ENCODE measurements at places on chromosomes 16 and 17.

- DNase-seq, result no peak
Observed at GRCh38 chr16:11205065-11205699, 50.8 kb downstream of the SOCS1 start.

DNA sequence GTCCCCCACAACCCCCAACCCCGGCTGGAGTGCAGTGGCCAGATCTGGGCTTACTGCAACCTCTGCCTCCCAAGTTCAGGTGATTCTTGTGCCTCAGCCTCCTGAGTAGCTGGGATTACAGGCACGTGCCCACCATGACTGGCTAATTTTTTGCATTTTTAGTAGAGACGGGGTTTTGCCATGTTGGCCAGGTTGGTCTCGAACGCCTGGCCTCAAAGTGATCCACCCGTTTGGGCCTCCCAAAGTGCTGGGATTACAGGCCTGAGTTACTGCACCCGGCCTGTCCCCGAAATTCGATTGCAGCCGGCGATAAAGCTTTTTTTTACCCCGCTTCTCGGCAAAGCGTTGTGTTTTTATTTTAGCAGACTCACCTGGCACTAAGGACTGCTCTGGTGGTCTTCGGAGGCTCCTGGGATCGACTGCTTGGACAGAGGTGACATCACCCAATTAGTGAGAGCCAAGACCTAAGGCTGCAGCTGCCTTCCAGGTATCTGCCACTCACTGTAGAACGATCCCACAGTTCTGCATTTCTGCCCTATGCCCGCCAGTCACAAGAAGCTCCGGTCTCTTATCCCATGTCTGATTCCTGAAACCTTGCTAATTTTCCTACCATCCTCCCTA is 82.2 kb upstream of the ARL4D start:
- peak; percentile 34 for DNase-seq

DNA sequence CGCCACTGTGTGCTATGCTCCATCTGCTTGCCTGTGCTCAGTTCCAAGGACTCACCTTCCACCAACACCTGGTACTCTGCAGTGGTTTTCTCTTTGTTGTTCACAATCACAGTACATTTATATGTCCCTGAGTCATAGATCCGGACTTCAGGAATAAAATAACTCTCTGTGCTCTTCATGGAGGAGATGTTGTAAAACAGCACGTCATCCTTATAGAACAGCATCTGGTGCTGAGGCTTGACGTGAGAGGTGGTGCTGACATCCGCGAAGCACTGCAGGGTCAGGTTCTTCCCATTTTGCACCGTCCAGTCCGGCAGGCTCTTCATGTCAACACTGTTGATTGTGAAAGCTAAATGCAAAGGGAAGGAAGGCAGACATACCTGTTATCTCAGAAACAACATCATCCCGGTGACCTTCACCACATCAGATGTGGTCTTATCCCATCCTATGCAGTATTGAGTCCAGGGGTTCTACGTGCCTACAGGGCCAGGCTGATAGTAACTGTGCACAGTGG is 12.8 kb downstream of the PECAM1 start:
- DNase-seq, result peak; percentile 87

DNA sequence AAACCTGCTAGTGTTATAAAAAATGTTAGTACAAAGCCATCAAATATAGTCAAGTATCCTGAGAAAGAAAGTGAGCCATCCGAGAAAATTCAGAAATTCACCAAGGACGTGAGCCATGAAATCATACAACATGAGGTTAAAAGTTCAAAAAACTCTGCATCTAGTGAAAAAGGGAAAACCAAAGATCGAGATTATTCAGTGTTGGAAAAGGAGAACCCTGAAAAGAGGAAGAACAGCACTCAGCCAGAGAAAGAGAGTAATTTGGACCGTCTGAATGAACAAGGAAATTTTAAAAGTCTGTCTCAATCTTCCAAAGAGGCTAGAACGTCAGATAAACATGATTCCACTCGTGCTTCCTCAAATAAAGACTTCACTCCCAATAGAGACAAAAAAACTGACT is 31.7 kb downstream of the RBBP6 start:
- no peak for DNase-seq

DNA sequence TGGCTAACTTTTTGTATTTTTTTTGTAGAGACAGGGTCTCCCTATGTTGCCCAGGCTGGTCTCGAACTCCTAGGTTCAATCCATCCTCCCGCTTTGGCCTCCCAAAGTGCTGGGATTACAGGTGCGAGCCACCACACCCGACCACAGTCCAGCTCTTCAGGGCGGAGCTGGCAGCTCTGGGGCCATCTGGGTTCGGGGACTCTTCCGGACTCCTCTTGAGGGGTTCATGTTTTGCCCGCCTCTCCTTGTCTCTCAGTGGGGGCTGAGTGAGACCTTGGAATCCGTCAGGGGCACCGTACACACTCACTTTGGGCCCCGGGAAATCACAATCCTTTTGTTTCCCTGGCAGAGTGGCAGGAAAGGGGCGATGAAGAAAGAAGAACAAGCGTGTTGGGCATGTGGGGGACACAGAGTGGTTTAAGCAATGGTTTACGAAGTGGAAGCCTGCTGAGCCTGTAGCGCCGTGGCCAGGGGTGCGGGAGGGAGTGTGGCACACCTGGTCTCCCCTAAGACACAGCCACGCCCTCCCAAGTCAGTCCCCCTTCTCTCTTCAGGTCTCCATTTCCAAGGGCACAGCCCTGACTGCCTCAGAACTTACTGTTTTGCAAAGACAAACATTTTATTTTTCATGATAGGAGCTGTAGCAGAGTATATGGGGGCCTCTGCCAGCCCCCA is 26.1 kb downstream of the TNS4 start:
- no peak for DNase-seq

GRCh38 chr17:82116246-82116645 is 18.2 kb upstream of the FASN start:
- no peak for DNase-seq

DNA sequence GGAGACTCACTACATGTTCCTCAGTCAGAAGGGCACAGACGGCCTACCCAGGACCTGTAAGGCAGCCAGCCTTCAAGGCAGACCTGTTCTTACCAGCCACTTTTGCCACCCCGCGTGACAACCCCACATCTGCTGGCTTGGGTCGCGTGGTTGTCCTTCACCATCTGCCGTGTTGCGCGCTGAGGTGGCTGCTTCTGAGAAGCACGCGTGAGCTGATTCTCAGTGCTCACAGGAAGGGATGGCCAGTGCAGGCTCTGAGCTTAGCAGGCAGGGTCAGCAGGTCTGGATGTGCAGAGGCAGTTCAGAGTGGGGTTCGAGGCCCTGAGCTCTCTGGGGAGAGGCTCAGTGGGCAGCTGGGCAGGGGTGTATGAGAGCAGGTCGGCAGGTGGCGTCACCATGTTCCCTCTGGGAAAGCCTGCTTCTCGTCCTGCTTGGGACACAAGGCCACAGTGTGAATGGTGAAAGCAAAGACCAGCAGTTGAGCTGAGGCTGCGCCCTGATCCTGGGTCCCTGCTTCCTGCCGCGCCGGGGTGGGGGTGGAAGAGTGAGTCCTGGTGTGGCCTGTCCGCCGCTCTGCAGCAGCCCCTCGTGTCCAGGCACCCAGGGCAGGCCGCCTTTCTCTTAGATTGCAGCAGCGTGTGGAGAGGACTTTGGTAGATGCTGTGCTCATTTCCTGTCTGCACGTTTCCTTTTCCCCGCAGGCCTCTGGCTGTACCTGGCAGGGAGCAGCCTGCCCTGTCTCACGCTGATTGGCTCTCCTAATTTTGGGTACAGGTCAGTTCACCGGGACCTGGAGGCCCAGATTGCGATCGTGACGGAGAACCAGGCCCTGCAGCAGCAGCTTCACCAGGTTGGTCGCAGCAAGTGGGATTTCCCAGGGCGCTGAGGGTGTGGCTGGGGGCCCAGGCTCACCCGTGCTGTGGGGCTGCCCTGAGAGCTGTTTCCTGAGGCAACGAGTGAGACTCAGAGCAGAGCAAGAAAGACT is 36.0 kb downstream of the PGS1 start:
- DNase-seq, result no peak

GRCh38 chr17:81436294-81436849 is 41.1 kb downstream of the BAHCC1 start:
- no peak for DNase-seq

- DNase-seq, result no peak
Observed at GRCh38 chr16:23052908-23053580, 96.2 kb downstream of the USP31 start.

- DNase-seq, result no peak
Observed at GRCh38 chr17:81806461-81807209, 2.7 kb downstream of the GCGR start.

- DNase-seq, result no peak
Observed at GRCh38 chr16:56977216-56977615, 12.1 kb upstream of the NLRC5 start.

DNA sequence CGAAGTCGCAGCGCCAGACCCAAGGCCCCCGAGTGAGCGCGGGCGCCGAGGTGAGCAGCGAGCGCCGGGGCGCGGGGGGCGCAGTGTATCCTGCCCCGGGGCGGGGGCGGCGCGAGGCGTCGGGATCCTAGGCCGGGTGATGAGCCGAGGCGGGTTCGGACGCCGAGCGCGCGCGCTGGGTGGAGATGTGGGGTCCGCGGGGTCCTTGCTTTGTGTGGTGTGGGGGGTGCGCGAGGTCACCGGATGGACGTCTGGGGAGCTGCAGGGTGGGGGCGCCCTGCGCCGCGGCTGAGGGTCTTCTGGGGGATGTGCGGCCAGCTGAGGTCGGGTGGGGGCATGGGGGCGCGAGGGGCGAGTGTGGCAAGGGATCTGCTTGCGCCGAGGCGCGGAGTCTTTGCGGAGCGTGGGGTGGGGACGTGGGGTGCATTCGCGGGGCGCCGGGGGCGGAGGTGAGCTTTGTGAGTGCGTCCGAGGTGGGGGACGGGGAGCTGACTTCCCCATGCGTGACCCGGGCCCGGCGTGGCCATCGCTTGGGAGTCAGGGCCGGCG is 560 bp downstream of the RAI1 start:
- DNase-seq, result no peak

GRCh38 chr16:31385680-31386079 is 7.5 kb upstream of the ITGAD start:
- no peak for DNase-seq

GRCh38 chr17:81322271-81323082 is 27.4 kb upstream of the SLC38A10 start:
- DNase-seq, result no peak

- peak; percentile 54 for DNase-seq
Observed at GRCh38 chr17:9959377-9959981, 54.4 kb upstream of the RCVRN start.

- no peak for DNase-seq
Observed at GRCh38 chr17:16937431-16937830, 34.5 kb downstream of the TNFRSF13B start.

GRCh38 chr17:79408251-79408650 is 202.6 kb downstream of the RBFOX3 start:
- DNase-seq, result no peak

GRCh38 chr17:65202844-65203571 is 65.8 kb downstream of the RGS9 start:
- DNase-seq, result no peak

GRCh38 chr16:84759061-84759460 is 59.3 kb downstream of the USP10 start:
- no peak for DNase-seq

- no peak for DNase-seq
Observed at GRCh38 chr16:87240211-87241136, 76.7 kb downstream of the C16orf95 start.

DNA sequence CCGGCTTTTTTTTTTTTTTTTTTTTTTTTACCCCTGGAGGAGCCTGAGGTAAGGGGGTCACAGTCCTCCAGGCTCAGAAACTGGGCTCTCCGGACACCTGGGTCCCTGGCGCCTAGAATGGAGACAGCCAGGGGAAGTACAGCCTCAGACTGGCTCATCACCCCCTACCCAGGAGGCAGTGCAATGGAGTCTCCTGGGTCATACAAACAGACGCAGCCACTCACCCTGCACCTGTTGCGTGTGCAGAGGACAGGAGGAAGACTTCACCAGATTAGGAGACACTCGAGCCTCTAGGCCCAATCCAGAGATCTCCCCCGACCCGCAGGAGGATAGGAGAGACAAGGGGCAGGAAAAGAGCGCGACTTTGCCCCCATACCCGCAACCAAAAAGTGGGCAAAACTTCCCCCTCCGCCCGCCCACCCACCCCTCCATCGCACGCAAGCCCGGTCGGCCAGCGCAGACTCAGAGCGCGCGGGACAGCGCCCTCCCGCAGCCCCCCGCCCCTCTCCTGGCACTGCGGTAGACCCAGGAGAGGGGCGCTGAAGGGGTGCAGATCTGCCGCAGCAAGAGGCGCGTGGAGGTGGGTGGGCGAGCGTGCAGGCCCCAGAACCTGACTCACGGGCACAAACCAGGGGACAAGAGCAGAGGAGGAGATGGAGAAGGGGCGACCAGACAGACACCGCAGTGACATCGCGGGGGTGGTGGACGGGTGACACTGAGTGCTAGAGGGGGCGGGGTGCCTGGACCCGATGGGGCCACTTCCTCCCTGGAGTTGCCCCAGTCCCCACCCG is 900 bp downstream of the HAP1 start:
- no peak for DNase-seq

DNA sequence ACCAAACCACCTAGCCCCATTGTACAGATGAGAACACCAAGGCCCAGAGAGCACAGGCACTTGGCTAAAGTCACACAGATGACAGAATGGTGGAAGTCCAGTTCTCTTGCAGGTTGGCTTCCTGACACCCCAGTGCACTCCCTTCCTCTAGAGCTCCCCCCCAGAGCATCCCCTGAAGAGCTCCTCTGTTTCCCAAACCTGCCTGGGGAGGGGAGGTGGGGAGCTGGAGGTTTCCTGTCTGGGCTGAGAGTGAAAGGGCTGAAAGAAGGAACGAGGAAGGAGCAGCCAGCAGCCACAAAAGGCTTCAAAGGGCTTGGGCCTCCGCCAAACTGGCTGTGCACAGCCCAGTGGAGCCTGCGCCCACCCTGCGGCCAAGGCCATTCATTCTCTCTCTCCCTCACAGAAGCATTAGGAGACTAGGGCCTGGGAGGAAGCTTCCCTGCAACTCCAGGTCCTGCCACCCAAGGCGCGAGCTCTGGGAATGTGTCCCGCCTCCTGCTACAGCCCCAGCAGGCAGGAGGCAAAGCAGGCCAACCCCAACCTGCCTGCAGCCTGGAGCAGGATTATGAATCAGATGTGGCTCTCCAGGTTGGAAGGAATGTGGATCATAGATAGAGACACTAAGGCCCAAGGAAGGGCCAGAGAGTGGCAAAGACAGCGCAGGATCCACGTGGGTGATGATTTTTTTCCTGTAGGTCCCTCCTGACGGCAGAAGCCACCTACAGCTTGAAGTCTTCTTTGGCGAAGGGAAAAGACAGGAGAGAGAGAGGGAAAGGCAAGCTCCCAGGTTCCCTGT is 913 bp downstream of the SLC13A5 start:
- DNase-seq, result peak; percentile 8
